ENCODE measurements at places on chromosomes 6 and 20.

DNA sequence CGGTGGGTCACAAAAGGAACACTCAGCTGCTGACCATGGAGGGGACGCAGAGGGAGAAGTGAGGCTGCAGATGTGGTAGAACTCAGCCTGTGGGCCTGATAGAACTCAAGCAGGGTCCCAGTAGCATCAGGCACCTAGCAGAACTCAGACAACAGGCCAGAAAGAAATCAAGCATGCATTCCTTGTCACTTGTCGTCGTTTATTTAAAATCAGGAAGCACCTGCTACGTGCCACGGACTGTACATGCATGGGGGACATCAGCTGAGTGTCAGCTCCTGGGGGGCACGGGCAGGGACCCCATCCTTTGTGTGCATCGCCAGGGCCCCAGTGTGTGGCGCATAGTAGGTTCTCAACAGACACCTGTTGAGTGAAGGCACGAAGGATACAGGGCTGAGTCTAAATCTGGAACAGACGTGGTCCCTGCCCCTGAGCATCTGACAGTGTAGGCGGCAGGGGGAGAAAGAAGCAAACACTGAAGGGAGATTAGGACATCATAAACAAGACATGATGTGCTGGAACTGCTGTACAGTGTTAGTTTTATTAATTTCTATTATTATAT lies 32.5 kb downstream of the UQCC2 start:
- DNase-seq, result no peak

- DNase-seq, result no peak
These were observed 60.9 kb downstream of the GINS1 start for GRCh38 chr20:25468126-25469075.

- DNase-seq, result no peak
These were observed 569 bp upstream of the CDC5L start for GRCh38 chr6:44386929-44387345.

DNA sequence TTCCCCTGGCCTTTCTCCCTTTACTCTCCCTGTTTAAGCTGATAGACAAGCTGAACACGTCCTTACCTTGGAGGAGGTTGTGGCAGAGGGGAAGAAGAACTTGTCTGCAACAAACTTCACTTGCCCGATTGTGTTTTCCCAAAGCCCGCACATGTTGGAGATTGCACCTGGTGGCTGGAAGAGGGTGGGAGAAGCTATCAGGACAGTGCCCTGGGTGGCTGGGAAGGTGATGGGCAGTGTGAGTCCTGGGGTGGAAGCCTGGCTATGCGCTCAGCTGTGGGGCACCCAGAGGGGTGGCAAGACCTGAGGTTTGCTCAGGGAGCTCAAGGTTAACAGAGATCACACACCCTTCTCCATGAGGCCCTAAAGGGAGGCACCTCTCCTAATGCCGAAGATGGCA lies 25.0 kb upstream of the SSTR4 start:
- no peak for DNase-seq

GRCh38 chr6:15551798-15552197 lies 111.0 kb downstream of the DTNBP1 start:
- DNase-seq, result peak; percentile 35

GRCh38 chr6:167662075-167662880 lies 164.4 kb upstream of the AFDN start:
- no peak for DNase-seq

GRCh38 chr6:90478278-90478677 lies 108.6 kb downstream of the MAP3K7 start:
- no peak for DNase-seq

DNA sequence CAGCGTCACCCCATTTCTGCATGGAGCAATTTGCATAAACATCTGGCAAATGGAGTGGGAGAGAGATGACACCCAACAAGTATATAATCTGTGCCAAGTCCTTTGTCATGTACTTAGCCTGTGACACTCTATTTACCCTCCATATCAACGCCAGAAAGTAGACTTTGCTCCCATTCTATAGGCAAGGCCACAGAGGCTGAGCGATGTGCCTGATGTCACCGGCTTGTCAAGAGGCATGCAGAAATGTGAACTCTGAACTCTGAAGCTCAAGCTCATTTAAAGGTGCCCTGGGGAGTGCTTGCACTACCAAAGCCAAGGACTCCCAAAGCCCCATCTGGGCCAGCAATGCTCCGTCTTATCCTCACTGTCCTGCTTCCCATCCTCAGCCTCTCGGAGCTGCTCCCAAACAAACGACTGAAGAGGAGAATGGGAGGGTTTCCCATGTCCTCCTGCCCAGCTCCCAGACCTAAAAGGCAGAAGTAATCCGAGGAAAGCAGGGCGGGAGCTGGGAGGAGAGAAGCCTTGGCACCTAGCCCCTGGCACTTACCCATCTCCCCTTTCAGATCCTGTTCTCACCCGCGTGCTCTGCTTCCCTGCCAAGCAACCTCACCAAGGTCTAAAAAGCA lies 9.2 kb downstream of the CPNE5 start:
- DNase-seq, result peak; percentile 71

DNA sequence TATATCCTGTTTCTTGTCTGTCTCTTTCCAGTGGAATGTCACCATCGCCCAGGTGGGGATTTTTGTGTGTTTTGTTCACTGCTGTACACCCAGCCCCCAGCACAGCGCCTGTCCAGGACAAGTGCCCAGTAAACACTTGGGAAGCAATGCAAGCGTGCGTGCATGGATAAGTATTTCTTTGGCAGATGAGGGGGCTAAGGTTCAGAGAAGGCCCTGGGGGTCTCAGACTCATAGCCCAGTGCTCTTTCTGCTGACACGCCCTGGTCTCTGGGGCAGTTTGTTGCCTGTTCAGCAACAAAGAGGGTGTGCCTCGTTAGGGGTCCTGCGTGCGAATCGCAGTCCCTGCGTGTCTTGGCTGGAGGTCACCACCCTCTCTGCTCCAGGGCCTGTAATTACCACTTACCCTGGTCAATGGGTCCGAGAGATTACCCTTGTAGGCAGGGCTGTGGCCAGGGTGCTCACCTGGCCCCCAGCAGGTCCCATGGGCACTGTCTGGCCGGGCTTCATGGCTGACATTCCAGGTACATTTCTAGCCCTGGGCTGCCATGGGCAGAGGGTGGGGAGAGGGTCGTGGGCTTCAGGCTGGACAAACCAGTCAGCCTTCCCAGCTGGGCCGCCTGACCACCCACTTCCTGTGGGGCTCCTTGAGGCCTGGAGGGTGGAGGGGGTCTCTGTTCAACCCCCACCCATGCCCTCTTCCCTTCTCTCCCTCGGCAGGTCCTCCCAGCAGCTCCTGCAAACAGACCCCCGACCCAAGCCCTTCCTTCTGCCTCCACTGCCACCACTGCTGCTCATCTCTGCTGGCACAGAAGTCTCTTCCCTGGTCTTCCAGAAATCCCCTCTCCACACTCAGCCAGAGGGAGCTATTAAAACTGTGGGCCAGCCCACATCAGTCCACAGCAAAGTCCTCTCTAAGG lies 87.1 kb downstream of the CEBPB start:
- no peak for DNase-seq

DNA sequence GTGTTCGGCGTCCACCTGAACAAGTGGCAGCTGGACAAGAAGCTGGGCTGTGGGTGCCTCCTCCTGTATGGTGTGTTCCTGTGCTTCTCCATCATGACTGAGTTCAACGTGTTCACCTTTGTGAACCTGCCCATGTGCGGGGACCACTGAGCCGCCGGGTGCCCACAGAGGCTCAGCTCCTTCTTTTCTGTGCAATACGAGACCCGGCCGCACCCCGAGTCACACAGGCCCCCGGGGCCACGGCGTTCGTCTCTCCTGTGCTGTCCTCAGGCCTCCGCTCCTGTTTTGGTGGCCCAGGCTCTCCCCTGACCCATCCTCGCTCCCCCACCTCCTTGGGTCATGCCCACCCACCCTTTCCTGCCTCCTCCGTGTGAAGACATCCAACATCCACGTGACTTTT lies 37.1 kb upstream of the RIN2 start:
- DNase-seq, result no peak

- DNase-seq, result no peak
These were observed 49.9 kb upstream of the PMEPA1 start for GRCh38 chr20:57759724-57760123.

- no peak for DNase-seq
These were observed 20.7 kb upstream of the ZMYND8 start for GRCh38 chr20:47377122-47377722.

GRCh38 chr20:23017516-23017915 lies 17.6 kb upstream of the SSTR4 start:
- DNase-seq, result no peak

DNA sequence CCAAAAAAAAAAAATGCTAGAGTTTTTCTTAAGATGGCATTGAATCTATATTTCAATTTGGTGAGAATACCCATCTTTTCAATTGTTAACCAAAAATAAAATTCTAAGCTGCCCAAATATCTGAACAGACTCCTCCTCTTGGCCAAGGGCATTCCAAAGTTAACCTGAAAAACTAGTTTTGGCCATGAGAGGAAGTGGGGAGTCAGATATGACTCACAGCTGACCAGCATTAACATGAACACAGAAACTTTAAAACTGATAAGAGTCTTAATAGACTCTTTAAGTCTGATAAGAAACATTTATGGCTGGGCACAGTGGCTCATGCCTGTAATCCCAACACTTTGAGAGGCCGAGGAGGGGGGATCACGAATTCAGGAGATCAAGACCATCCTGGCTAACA lies 171.3 kb downstream of the FAXC start:
- no peak for DNase-seq

GRCh38 chr6:14354919-14355572 lies 237.5 kb downstream of the CD83 start:
- DNase-seq, result peak; percentile 52

DNA sequence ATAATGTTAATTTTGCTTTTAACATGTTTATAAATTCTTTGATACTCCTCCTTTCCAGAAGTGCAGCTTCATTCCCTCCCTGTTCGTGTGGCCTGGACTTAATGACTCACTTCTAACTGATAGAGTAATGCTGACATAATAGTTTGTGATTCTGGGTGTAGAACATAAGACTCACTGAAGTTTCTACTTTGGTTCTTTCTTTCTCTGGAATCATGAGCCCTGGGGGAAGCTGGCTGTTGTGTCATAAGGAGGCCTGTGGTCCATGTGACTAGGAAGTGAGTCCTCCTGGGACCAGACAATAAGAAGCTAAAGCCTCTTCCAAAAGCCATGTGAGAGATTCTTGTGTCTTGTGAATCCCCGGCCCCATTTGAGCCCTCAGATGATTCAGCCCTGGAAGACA lies 30.5 kb upstream of the HLA-G start:
- no peak for DNase-seq

GRCh38 chr6:146111881-146112450 lies 83.1 kb downstream of the GRM1 start:
- no peak for DNase-seq

GRCh38 chr6:100657678-100658330 lies 193.1 kb upstream of the SIM1 start:
- DNase-seq, result no peak

All from hindlimb muscle (tissue), 1 donor.